Spinal cord (tissue), 10 donors: ENCODE measurements at places on chromosomes 4 and X.

DNA sequence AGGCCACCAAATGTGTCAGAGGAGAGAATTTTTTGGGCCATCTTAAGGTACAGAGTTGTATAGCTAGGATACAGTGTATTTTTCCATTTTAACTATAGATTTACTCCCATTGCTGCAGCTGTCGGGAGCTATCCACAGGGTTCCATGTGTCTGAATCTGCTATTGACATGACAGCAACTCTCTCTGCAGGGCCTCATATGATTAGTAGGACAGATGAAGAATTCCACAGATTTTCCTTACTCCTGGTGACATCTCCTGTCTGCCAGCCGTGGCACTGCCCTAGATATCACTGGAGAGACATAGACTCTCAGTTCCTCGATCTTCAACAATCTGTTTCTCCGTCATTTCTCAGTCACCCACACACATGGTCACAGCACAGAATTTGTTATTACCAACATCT lies 86.5 kb downstream of the SPCS3 start:
- H3K27me3 ChIP-seq, result no peaks in the 10 kb centered on the region
- H3K36me3 ChIP-seq, result no peaks in the 10 kb centered on the region
- no peak for DNase-seq
- no peak overlapping the region for H3K4me3 ChIP-seq

GRCh38 chrX:152900937-152901445 lies 3.1 kb downstream of the ZNF185 start:
- peaks cover 31% of the 10 kb centered on the region for H3K4me1 ChIP-seq
- H3K27me3 ChIP-seq, result peaks cover 6% of the 10 kb centered on the region
- H3K36me3 ChIP-seq, result no peaks in the 10 kb centered on the region

GRCh38 chrX:4572691-4573090 lies 859.2 kb upstream of the PRKX start:
- no peaks in the 10 kb centered on the region for H3K27me3 ChIP-seq
- no peaks in the 10 kb centered on the region for H3K4me1 ChIP-seq
- H3K27ac ChIP-seq, result no peak overlapping the region
- peak; percentile 35 for DNase-seq

DNA sequence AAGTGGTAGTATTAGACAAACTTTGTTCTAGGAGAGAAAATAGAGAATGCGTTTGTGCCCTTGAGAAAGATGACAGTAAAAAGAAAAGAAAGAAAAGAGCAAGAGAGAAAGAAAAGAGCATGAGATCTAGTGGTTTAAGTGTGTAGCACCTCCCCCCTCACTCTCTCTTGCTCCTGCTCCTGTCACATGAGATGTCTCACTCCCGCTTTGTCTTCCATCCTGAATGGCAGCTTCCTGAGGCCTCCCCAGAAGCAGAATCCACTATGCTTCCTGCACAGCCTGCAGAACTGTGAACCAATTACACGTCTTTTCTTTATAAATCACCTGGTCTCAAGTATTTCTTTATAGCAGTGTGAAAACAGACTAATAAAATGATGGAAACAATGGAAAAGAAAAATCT lies 499.6 kb downstream of the ACTRT1 start:
- DNase-seq, result no peak
- no peaks in the 10 kb centered on the region for H3K4me1 ChIP-seq
- no peaks in the 10 kb centered on the region for H3K36me3 ChIP-seq
- H3K27ac ChIP-seq, result no peak overlapping the region

DNA sequence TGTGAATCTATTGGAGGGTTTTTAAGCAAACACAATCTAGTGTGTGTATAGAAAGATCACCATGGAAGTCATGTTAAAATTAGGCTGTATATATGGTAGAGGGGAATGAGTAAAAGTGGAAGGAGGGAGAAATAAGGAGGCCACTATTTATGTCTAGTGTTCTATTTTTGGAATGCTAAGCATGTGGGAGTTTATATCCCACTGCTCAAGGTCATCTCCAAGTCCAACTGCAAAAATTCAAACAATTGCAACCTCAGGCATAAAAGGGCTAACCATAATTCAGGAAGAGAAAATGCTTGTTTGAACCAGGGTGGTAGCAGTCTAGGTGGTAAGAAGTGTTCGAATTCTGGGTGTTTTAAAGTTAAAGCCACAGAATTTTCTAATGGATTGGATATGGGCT lies 39.2 kb downstream of the SERPINA7 start:
- no peaks in the 10 kb centered on the region for H3K4me1 ChIP-seq
- no peak for DNase-seq
- H3K36me3 ChIP-seq, result no peaks in the 10 kb centered on the region
- H3K27ac ChIP-seq, result no peak overlapping the region

DNA sequence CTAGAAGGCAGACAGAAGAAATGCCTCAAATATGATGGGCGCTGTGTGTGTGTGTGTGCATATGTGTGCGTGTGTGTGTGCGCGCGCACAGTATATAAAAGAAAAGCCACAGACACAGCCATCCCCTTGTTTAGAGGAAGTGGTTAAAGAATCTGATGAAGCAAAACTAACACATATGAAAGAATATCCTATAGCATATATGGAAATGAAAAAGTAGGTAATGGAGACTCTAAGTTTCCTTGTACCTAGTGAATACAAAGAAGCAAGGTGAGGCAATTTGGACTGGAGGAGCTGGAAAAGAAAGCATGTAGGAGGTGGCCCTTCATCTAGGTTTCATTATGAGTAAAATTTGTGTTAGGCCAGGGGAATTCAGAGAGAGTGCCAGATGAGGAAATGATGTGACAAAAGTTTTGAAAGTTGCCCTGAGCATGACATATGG lies 58.6 kb upstream of the MCF2 start:
- no peak overlapping the region for H3K4me3 ChIP-seq
- H3K36me3 ChIP-seq, result no peaks in the 10 kb centered on the region
- no peak for DNase-seq
- H3K4me1 ChIP-seq, result no peaks in the 10 kb centered on the region

GRCh38 chr4:102733084-102733483 lies 27.7 kb downstream of the MANBA start:
- H3K36me3 ChIP-seq, result no peaks in the 10 kb centered on the region
- no peaks in the 10 kb centered on the region for H3K4me1 ChIP-seq
- no peak for DNase-seq
- no peaks in the 10 kb centered on the region for H3K27me3 ChIP-seq
- no peak overlapping the region for H3K4me3 ChIP-seq
- H3K27ac ChIP-seq, result no peak overlapping the region

GRCh38 chrX:151779258-151779657 lies 44.7 kb downstream of the CNGA2 start:
- no peak overlapping the region for H3K4me3 ChIP-seq
- H3K27me3 ChIP-seq, result no peaks in the 10 kb centered on the region
- H3K27ac ChIP-seq, result no peak overlapping the region
- no peak for DNase-seq
- no peaks in the 10 kb centered on the region for H3K36me3 ChIP-seq

DNA sequence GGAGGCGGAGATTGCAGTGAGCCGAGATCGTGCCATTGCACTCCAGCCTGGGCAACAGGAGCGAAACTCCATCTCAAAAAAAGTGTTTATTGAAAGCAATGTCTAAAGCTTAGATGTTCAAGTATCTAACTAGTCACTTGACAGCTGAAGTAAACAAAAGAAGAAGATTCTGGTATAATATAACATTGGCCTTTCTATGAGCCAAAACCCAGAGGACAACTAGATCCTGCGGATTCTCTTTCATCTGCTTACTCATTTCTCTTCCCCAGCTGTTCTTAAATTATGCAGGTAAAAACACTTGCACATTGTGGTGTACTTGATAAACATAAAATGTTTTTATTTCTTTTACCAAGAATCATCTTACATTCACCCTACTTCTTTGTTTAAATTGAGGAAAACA lies 24.1 kb upstream of the AREG start:
- no peaks in the 10 kb centered on the region for H3K36me3 ChIP-seq
- DNase-seq, result no peak
- H3K4me1 ChIP-seq, result no peaks in the 10 kb centered on the region
- no peak overlapping the region for H3K4me3 ChIP-seq
- no peak overlapping the region for H3K27ac ChIP-seq

GRCh38 chrX:30748342-30748960 lies 95.2 kb downstream of the GK start:
- H3K4me1 ChIP-seq, result no peaks in the 10 kb centered on the region
- no peaks in the 10 kb centered on the region for H3K36me3 ChIP-seq
- no peaks in the 10 kb centered on the region for H3K27me3 ChIP-seq
- no peak overlapping the region for H3K27ac ChIP-seq
- DNase-seq, result no peak

- H3K4me1 ChIP-seq, result no peaks in the 10 kb centered on the region
- no peak overlapping the region for H3K4me3 ChIP-seq
- no peaks in the 10 kb centered on the region for H3K36me3 ChIP-seq
- no peaks in the 10 kb centered on the region for H3K27me3 ChIP-seq
- H3K27ac ChIP-seq, result no peak overlapping the region
Observed at GRCh38 chr4:164872481-164872880, 4.5 kb upstream of the APELA start.

DNA sequence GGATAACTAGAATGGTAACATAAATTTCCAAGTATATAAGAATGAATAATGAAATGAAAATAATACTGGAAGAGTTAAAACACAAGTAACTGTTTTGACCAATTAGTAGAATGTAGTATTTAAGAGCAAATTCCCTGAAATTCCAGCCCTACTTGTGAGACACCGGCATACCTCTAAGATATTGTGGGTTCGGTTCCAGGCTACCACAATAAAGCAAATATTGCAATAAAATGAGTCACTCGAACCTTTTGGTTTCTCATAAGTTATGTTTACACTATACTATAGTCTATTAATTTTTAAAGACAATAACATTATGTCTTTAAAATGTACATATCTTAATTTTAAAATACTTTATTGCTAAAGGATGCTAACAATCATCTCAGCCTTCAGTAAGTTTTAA lies 15.2 kb upstream of the IQCM start:
- H3K27me3 ChIP-seq, result no peaks in the 10 kb centered on the region
- H3K4me3 ChIP-seq, result no peak overlapping the region
- H3K36me3 ChIP-seq, result no peaks in the 10 kb centered on the region
- no peak for DNase-seq

DNA sequence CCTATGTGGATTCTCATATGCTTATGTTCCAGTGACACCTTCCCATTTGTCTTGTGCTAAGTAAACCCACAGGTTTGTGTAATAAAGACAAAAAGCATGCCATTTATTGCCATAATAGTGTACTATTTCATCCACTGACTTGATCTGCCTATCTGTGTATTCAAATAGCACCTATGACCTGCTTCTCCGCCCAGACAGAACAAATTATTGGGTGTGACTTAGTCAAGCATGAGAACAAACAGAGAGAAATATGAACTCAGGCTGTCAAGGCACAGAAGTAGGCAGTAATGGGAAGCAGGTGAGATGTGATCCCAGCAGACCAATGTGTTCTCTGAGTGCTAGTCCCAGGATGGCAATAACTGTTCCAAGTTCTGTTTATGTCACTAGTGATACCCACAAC lies 25.4 kb downstream of the ELOVL6 start:
- DNase-seq, result no peak
- peaks cover 6% of the 10 kb centered on the region for H3K36me3 ChIP-seq
- no peak overlapping the region for H3K27ac ChIP-seq
- no peaks in the 10 kb centered on the region for H3K27me3 ChIP-seq
- no peaks in the 10 kb centered on the region for H3K4me1 ChIP-seq

- H3K4me3 ChIP-seq, result no peak overlapping the region
- DNase-seq, result no peak
- H3K36me3 ChIP-seq, result no peaks in the 10 kb centered on the region
- H3K27ac ChIP-seq, result no peak overlapping the region
- H3K4me1 ChIP-seq, result no peaks in the 10 kb centered on the region
- no peaks in the 10 kb centered on the region for H3K27me3 ChIP-seq
Observed at GRCh38 chr4:78621395-78621794, 69.8 kb downstream of the ANXA3 start.

- no peaks in the 10 kb centered on the region for H3K36me3 ChIP-seq
- no peak overlapping the region for H3K4me3 ChIP-seq
- no peak overlapping the region for H3K27ac ChIP-seq
Observed at GRCh38 chrX:13669246-13669737, 16.4 kb downstream of the TCEANC start.

DNA sequence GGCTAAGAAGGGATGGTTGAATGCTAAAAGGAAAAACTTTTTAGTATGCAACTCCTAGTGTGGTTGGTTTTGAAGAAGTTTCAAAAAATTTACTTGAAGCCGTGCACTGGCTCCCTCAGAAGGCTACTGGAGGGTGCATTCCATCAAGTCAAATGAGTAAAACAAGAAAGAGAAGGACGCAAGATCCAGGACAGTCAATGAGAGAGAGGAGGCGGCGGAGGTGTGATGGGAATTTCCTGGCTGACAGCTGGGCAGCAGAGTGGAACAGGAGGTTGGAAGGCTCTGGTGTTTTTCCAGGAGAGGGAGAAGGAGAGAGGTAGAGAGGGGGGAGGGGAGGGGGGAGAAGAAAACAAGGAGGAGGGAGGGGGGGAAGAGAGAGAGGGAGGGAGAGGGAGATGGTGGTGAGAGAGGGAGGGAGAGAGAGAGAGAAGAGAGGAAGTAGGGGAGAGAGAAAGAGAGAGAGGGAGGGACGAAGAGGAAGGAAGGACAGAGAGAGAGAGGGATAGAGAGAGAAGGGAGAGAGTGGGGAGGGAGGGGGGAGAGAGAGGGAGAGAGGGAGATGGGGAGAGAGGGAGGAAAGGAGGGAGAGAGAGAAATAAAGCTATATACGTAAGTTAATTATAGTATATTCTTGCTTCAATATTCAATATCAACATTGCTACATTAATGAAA lies 126.4 kb downstream of the SH3KBP1 start:
- no peak overlapping the region for H3K4me3 ChIP-seq
- H3K36me3 ChIP-seq, result no peaks in the 10 kb centered on the region
- no peak overlapping the region for H3K27ac ChIP-seq
- peaks cover 3% of the 10 kb centered on the region for H3K27me3 ChIP-seq
- H3K4me1 ChIP-seq, result no peaks in the 10 kb centered on the region
- no peak for DNase-seq

DNA sequence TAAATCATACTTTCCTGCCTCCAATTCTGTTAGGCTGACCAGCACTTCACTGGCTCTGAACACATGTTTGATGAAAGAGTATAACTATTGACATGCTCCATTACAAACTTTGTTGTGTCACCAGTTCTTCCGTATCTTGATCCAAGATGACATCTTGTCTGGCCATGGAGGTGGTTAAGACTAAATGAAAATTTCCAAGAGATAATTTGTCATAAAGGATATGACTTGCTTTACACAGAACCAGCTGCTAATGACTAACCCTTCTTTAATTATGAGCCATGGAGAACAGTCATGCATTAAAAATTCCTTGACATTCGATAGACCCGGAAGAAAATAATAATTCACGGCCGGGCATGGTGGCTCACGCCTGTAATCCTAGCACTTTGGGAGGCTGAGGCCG lies 17.7 kb upstream of the N4BP2 start:
- peaks cover 3% of the 10 kb centered on the region for H3K36me3 ChIP-seq
- no peak overlapping the region for H3K4me3 ChIP-seq
- H3K27me3 ChIP-seq, result no peaks in the 10 kb centered on the region
- no peak for DNase-seq
- no peak overlapping the region for H3K27ac ChIP-seq

- H3K4me1 ChIP-seq, result no peaks in the 10 kb centered on the region
- H3K4me3 ChIP-seq, result no peak overlapping the region
- no peaks in the 10 kb centered on the region for H3K27me3 ChIP-seq
- H3K36me3 ChIP-seq, result no peaks in the 10 kb centered on the region
- no peak for DNase-seq
Observed at GRCh38 chr4:156892805-156893204, 78.8 kb downstream of the PDGFC start.
